ENCODE measurements at places on chromosomes 16 and 17.

- no peak for DNase-seq
Observed at GRCh38 chr17:37191219-37191618, 184.6 kb upstream of the C17orf78 start.

DNA sequence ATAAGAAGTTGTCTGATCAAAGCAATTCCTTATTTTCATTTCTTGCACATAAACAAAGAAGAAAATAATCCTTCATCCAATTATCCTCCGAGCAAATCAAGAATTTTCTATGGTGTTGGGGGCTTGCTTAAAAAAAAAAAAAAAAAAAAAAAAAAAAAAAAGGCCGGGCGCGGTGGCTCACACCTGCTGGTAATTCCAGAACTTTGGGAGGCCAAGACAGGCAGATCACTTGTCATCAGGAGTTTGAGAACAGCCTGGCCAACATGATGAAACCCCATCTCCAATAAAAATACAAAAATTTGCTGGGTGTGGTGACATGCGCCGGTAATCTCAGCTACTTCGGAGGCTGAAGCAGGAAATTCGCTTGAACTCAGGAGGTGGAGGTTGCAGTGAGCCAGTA, 19.3 kb downstream of the CNP start:
- DNase-seq, result no peak

- DNase-seq, result no peak
Observed at GRCh38 chr17:36867716-36868341, 69.4 kb upstream of the LHX1 start.

- no peak for DNase-seq
Observed at GRCh38 chr17:75513641-75514000, 1.7 kb downstream of the CASKIN2 start.

DNA sequence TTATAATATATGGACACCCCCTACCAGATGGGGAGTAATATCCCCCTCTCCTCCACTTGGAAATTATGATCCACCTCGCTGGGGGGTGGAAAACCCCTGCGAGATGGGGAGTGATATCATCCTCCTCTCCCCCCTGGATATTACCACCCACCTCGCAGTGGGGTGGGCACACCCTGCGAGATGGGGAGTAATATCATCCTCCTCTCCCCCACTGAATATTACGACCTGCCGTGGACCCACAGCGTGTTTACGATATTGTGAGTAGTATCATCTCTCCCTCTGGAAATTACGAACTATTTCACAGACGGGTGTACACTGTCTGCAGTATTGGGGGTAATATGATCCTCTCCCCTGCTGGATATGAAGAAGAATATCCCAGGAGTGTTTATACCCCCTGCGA, 228.3 kb upstream of the WSCD1 start:
- DNase-seq, result no peak

DNA sequence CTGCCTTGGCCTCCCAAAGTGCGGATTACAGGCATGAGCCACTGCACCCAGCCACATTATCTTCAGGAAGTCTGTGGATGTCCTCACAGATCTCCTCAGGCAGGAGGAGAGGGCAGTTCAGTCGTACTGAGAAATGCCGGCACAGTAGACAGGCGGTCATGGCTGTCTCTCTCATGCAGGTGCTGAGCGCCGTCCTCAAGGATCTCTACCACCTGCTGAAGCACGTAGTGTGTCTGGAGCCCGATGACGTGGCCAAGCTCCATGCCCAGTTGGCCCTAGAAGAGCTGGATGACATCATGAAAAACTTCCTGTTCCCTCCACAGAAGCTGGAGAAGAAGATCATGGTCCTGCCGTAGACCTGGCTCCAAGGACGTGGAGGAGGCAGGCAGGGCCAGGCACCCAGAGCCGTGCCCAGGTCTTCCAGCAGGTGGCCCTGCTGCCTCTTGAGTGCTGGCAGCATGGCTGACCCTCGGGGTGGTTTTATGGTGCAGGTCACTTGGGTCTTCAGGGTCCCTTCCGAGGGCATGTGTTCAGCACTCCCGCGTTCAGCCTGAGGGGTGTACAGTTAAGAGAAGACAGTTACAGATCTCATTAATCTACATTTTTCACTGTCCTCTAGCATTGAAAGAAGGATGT, 22.0 kb upstream of the HAS3 start:
- no peak for DNase-seq

DNA sequence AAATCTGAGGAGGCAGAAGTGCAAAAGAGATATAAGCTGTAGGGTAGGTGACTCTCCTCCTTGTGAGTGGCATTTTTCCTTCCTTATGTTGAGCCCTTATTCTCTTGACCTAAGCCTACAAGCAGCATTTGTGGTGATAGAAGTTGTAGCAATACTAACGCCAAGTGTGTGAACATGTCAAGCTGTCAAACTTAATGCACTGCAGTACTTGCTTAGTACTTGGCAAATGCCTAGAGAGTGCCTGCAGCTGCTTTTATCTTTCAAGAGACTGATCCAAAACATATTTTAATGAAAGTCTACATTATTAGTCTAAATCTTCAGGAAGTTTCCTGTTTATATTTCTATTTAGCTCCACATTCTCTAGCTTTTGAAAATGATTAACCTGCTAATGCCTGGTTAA, 83.2 kb downstream of the CNTNAP4 start:
- no peak for DNase-seq

GRCh38 chr17:1620486-1620885, 8.1 kb downstream of the SLC43A2 start:
- DNase-seq, result no peak

- DNase-seq, result no peak
Observed at GRCh38 chr16:66939366-66939765, 4.0 kb downstream of the CES2 start.

DNA sequence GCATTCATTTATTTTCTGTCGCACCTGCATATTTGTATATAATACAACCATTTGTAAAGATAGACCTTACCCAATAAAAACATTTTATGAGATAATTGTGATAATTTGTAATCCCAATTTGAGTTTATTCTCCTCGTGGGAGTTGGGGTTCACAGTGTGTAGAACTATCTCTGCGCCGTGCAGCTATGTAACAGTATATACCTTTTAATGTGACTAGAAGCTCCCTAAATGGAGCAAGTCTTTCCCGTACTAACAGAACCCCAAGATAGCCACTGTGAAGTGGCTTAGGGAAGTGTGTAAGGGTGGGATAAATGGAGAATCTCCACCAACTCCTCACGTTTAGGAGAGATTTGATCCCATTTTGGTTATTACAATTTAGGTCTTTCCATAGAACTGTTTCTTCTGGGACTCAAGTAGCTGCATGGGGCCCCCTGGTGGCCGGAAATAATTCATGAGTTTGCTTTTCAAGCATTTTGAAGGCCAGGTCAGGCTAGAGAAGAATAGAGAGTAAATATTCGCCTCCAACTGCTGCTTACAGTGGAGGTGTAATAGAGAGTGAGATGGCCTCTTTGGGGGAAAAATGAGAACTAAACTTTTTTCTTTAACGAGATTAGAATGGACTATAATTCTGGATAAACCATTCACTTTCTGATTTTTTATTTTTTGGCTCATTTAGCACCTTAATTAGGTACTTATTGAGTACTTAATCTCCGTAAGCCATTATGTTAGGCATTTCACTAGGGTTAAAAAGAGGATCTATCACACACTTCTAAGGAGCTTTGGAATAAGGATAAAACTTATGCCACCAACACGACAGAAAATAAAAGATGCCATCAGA, 4.5 kb downstream of the TMEM100 start:
- peak; percentile 38 for DNase-seq

- DNase-seq, result no peak
Observed at GRCh38 chr16:3950343-3951193, 70.1 kb upstream of the CREBBP start.

DNA sequence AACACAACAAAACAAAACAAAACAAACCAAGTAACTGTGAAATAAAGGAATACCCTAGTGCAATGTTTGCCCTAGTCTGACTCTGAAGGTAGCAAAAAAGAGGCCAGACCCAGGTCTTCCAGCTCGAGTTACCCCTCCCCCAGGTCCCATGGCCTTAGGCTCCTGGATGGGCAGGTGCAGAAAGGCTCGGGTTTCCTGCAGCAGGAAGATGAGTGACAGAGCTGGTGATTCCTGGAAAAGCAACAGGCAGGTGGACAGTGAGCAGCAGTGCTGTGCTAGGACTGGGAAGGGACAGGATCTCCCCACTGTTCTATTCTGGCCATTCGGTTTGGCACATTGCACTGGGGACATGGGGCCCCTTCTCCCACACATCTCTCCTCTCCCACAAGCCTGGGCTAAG, 42.9 kb upstream of the MRTFB start:
- no peak for DNase-seq

- no peak for DNase-seq
Observed at GRCh38 chr17:28527181-28527681, 21.1 kb downstream of the FOXN1 start.

DNA sequence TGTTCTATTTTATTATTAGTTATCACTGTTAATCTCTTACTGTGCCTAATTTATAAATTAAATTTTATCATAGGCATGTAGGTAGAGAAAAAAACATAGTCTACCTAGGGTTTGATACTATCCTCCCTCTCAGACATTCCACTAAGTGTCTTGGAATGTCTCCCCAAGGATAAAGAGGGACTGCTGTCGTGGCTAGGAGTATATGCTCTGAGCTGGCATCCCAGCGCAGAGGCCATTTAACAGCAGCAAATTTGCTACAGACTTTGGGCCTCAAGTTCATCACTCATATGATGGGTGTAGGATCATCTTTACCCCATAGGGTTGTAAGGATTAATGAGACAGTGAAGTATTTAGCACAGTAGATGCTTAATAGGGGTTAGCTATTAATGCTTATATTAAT, 56.7 kb downstream of the ZFHX3 start:
- no peak for DNase-seq

GRCh38 chr17:78641243-78641642, 64.0 kb upstream of the DNAH17 start:
- no peak for DNase-seq

DNA sequence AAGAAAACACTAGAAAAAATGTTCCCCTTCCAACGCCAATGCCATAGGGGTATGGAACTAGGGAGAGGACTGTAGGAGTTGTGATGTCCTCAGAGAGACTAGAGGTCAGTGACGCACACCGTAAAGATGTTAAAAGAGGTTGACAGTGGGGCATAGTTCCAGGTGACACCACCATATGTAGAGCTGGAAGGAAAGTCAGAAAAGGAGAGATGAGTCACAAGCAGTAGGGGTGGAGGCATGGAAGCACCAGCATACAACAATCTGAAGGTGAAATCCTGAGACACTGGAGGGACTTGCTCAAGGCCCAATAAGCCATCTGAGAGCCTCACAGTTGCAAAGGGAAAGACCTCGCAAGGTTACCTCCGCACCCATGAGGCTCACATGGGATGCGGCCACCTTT, 76.0 kb downstream of the ZNF18 start:
- DNase-seq, result no peak

- no peak for DNase-seq
Observed at GRCh38 chr16:85626191-85626981, 13.3 kb downstream of the GSE1 start.

GRCh38 chr16:84068783-84069462, 26.3 kb upstream of the SLC38A8 start:
- DNase-seq, result no peak

GRCh38 chr17:78738278-78738677, 43.8 kb downstream of the CYTH1 start:
- DNase-seq, result no peak

- DNase-seq, result no peak
Observed at GRCh38 chr16:52725043-52725442, 178.1 kb upstream of the TOX3 start.

DNA sequence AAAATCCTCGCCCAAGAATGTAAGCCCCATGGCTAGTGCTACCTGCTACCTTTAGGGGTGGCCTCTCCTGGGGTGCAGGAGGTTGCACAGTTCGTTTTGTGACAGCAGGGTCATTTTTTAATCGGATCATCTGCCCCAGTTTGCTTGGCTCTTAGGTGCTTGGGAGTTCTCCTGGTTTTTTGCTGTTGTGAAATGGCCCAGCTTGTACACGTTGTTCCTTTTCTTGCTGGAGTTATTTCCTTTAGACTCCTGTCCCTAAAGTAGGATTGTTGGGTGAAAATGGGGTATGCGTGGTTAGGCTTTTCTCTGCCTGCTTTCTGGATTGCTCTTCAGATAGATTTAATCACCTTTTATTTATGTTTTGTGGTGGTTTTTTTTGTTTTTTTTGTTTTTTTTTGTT, 25.8 kb downstream of the ABCC1 start:
- DNase-seq, result no peak

DNA sequence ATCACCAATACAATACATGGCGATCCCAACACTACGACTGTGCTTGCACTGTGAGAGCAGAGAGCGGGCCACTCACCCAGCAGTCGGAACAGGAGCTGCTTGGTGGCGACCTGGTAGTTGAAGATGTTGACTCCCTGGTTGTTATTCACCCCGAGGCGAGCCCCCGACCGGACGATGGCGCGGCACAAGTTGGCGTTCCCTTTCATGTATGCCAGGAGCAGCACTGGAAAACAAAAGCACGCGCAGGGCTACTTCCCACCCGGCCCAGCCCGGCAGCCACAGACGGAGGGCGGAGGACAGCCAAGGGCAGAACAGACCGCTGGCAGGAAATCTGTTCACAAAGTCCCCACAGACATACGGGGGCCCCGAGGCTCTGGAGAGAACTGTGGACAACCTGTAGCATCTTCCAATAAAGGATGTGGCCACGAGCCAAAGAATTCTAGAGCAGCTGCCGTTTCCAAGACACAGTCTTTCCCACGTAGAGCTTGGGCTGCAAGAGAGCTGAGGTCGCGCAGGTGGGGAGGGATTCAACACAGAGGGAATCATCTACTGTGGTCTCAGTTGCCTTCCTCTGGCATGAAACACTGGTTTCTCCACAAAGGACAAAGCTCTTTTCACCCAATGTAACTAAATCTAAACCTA, 27.8 kb downstream of the CYB5D2 start:
- no peak for DNase-seq

- DNase-seq, result no peak
Observed at GRCh38 chr17:82640036-82640435, 8.2 kb downstream of the WDR45B start.

GRCh38 chr17:68344701-68345136, 53.4 kb downstream of the ARSG start:
- peak; percentile 57 for DNase-seq

DNA sequence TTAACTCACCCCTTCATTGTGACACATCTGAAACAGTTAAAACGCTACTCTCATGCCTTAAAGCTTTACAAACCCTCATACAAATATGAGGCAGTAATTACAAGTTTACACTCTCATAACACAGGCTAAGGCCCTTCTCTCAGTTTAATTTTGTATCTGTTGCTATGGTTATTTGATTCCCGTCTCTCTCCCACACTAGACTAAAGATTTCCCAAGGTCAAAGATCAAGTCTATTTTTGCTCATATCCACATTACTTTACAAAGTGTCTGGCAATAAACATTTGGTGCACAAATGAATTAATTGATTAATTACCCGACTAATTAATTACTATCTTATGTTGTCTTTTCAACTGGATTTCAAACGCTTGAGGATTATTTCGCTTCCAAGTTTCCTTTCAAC, 86.4 kb upstream of the MYOCD start:
- no peak for DNase-seq

DNA sequence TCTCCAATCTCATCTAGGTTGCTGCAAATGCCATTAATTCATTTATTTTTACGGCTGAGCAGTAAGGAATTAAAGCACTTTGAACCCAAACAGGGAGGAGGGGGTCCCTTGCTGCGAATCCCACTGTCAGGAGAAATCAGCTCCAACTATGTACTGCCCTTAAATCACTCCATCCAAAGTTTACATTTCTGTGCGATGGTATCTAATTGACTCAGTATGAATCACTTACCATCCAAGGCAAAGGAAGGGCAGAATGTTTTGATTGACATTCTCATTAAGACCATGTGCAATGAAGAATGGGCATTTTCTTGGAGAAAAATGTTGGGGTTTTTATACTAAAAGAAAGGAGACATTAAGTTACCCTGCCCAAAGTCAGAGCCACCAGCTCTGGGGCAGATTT, 47.7 kb upstream of the XYLT1 start:
- no peak for DNase-seq

GRCh38 chr16:70630960-70631745, 15.2 kb upstream of the IL34 start:
- DNase-seq, result no peak
